Psoas muscle (tissue), 8 donors: ENCODE measurements at places on chromosomes 4 and X.
A peak's percentile ranks its signal among the peaks of the same experiment; 100 is the strongest.

DNA sequence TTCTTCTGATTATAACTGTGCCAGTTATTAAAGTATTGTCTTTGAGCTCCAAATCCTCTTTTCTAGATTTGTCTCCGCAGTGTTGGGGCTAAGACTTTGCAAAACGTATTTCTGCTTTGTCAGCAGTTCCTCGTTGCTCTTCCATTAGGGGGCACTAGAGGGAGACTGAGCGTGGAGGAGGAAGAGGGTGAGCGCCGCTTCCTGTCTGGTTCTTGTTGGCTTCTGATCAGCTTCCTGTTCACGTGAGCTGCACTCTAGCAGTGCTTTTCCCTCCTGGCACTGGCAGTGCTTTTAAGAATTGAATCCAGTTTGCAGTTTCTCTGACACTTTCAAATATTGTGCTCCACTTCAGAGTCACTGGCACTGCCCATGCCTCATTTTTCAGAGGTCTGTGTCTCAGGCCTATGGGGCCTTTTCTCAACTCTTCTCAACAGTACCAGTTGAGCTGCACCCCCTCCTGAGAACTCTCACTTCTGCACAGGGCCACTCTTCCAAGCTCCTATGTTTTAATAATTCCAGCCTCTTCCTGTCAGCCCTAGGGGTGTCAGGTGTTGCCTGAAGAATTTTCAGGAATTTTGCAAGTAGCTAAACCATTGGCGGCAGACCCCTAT lies 54.4 kb upstream of the LCORL start:
- DNase-seq, result peak; percentile 12

GRCh38 chrX:53686151-53686885 lies at the start of gene HUWE1:
TSS of gene HUWE1 (minus strand) at chrX:53686719. CDS start at chrX:53654107, 32,612 bp downstream.
- peak; percentile 87 for DNase-seq

DNA sequence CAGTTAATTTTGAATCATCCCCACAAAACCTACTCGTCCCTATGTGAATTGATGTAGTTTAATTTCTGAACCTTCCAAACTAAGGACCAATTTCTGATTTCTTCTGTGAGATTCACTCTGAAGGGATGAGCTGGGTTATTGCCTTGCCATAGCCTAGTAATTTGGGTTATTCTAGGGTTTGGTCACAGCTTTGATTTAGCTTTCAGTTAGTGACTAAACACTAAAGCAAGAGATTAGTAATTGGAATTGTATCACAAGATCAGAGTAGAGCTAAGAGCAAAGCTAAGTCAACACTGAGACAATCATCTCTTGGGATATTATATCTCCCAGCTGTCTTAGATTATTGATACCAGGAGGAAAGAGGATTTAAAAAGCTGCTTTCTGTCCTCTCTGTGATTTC lies 588.0 kb downstream of the CCSER1 start:
- DNase-seq, result no peak

GRCh38 chrX:16610121-16610621 lies 39.8 kb upstream of the S100G start:
- no peak for DNase-seq

DNA sequence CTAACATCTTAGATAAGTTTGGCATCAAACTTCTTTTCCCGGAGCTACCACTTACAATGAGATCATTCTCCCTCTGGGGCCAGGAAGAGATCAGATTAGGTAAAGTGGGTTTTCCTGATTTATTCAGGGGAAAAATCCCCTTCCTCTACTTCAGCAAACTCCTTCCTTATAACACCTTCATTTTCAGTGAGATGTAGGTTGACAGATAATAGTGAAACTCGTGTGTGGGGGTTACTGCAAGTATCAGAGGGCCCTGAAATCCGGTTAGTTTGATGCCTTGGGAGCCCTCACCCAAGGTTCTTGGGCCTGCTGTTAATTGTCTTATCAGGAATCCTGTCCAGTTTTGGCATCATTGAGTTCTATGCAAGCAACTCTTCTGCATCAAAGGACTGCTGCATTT lies 10.8 kb downstream of the FTHL17 start:
- no peak for DNase-seq
